ENCODE measurements at places on chromosomes 16 and 17. TPM values are rescaled to one million over a fixed set of nuclear protein-coding genes. Genes with fewer than 3 reads are reported as not detected.

Gene HBM
- total RNA-seq = not detected

Gene SPNS2
- total RNA-seq = 7.3 TPM

Gene NPW
- total RNA-seq = 1.1 TPM

Gene BCO1
- total RNA-seq = 0.97 TPM

Gene TVP23A
- 0.11 TPM for total RNA-seq

Gene ITGAX
- total RNA-seq = 1.4 TPM

Gene NXPH3
- 0.29 TPM for total RNA-seq

Gene CMTM2
- not detected for total RNA-seq

Gene HOXB8
- 7.2 TPM for total RNA-seq

Gene UTS2R
- total RNA-seq = not detected

Gene KCNJ12
- total RNA-seq = 0.68 TPM

Gene HS3ST3A1
- total RNA-seq = 0.13 TPM

Gene CDH3
- 0.23 TPM for total RNA-seq

Gene TBC1D3C
- total RNA-seq = not detected

Gene ADORA2B
- total RNA-seq = 15.3 TPM

Gene SEBOX
- total RNA-seq = not detected

Gene LAT
- total RNA-seq = 4.7 TPM

Gene PTX4
- total RNA-seq = not detected

Gene CDK5R1
- 3.8 TPM for total RNA-seq

Gene AKAP1
- 54.4 TPM for total RNA-seq

Gene CDH8
- total RNA-seq = 0.60 TPM

Gene OTOP3
- total RNA-seq = 0.05 TPM

Gene MYH11
- total RNA-seq = 0.13 TPM

Gene DNAH9
- total RNA-seq = 0.02 TPM

Gene RRAD
- total RNA-seq = 12.3 TPM

Gene TSPAN10
- 5.5 TPM for total RNA-seq

Gene CACNG3
- total RNA-seq = not detected

Gene ATP1B2
- 0.21 TPM for total RNA-seq

Gene HASPIN
- total RNA-seq = 15.3 TPM

Gene SGSH
- 28.5 TPM for total RNA-seq

Gene MEIOB
- total RNA-seq = 1.9 TPM

Gene PRSS8
- 0.57 TPM for total RNA-seq

Gene LPO
- total RNA-seq = not detected

Gene SDR42E2
- not detected for total RNA-seq

Gene IL17C
- total RNA-seq = not detected

Gene TTYH2
- 1.5 TPM for total RNA-seq

Gene PRSS33
- total RNA-seq = not detected

Gene CCL3
- not detected for total RNA-seq

Gene NAE1
- total RNA-seq = 61.5 TPM

Gene GPRC5B
- total RNA-seq = 26.3 TPM

Gene SLC16A13
- 9.2 TPM for total RNA-seq

Gene CCL8
- not detected for total RNA-seq

Gene HS3ST4
- not detected for total RNA-seq

Gene SMIM5
- total RNA-seq = 0.31 TPM

Gene CFAP97D1
- not detected for total RNA-seq

All from A549 treated with CORT108297 at 1 μM for 4 hours (cell line).